Right ventricle myocardium inferior (tissue), 1 donor: ENCODE measurements at places on chromosomes 6 and 20.
A peak's percentile ranks its signal among the peaks of the same experiment; 100 is the strongest.

- no peak for DNase-seq
These were observed 5.2 kb downstream of the STX11 start for GRCh38 chr6:144155529-144155928.

DNA sequence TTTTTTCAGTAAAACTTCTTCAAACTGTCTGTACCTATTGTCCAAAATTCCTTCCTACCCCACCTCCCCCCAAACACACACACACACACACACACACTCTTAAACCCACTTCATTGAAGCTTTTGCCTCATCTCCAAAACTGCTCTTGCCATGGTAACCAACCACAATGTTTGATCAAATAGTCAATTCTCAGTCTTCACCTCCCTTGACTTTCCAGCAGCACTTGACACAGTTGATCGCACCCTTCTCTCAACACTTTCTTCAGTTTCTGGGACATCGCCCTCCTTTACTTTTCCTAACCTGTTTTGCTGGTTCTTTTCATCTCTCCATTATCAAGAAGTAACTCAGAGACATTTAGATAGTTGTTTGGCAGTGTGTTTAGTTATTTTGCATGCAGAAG is 71.5 kb upstream of the COL21A1 start:
- no peak for DNase-seq

DNA sequence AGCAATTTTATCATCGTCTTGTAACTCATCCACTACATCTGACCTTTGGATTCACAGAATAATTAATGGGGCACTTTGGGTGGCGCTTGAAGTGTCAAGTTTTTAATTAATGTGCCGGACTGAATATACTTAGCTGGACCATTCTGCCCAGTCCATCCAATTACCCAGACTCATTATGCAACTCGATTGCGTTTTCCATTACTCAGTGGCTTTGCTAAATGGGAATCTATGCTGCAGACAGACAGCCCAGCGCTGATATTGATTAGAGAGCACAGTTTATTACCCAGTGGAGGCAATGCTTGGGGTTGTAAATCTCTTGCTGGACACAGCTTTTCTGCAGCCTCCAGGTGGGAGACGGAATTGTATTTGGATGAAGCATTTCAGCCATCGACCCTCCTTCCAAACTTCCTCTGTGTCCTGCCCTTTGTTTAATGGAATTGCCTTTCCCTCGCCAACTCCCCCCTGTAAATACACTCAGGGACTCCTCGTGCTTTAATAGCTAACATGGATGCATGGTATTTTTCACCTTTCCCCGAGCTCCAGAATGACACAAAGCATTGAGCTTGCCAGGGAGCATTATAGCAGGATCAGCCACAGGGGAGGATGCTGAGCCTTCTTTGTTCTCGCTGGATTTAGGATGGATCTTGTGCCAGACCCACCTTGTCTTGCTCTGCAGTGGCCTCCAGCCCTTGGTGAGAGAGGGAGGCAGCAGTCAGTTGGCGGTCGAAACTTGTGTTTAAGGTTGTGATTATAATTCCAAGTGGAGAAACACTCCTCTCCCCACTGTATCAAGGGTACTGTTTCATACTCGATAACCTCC is 59.7 kb downstream of the EDN3 start:
- DNase-seq, result no peak

- DNase-seq, result peak; percentile 86
These were observed 50.2 kb downstream of the IYD start for GRCh38 chr6:150418827-150419594.
